ENCODE measurements at places on chromosomes 13 and 19.

DNA sequence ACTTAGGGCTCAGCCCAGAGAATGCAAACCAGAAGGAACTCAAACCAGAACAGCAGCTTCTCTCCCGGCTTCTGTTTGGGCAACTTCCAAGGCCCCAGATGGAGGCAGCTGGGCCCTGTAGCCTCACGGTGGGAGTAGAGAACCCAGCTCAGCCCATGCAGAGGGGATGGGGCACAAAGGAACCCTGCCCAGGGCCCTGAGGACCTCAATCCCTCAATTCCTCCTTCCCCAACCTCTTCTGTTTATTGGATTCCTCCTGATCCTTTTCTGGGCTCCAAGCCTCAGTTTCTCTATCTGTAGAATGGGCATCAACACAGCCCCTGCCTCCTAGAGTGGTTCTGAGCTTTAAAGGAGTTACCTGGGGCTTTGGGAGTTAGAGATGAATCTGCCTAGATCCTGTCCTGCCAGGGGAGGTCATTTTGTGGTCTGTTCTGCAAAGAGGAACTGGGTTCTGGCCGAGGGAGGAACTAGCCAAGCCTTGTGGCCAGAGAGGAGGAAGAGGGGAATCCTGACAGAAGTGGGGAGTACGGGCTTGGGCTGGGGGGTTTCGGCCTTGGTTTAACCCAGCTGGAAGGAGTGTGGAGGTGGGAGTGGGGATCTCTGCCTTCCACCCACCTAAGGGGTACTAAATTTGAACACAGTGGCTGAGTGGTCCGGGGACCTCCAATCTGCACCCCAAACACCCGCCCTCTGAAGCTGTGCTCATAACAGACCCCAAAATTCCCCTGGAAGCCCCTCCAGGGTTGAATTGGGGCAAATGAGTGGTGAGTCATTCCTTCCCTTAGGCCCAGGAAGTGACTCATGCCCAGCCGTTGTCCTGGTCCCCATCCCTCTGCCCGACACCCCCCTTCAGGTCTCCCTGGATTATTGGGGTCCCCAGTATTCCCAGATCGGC, 2.7 kb downstream of the ADGRE5 start:
- DNase-seq: peak; percentile 75

GRCh38 chr19:1105008-1105872, 1.4 kb downstream of the GPX4 start:
- DNase-seq: no peak

GRCh38 chr13:30734439-30734838, 904 bp upstream of the ALOX5AP start:
- DNase-seq: no peak

DNA sequence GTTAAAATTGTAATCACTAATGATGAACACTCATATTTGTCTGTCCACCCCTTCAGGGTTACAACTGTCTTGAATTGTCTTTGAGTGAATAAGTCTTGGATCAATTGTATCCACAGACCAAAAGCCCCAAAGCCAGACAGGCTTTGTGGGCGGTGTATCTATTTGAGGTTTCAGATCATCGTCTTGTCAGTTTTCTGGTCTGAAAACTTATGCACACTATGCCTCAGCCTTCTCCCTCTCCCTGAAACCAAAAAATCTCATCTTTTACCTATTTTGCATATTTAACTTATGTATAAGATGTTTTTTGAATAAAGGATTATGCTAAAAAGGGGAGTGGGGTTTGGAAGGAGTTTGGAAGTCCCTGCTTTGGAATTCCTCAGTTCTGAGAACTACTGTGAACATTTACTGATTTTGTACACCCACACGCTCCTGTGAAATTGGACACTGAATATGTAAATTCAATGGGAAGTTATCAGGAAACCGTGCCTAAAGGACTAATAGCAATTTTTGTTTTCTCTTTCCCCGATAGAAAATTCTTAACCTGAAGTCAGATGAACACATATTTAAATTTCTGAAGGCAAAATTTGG, 52.1 kb downstream of the DPY19L3 start:
- DNase-seq: no peak

GRCh38 chr13:39370554-39370953, 232.4 kb downstream of the LHFPL6 start:
- no peak for DNase-seq

DNA sequence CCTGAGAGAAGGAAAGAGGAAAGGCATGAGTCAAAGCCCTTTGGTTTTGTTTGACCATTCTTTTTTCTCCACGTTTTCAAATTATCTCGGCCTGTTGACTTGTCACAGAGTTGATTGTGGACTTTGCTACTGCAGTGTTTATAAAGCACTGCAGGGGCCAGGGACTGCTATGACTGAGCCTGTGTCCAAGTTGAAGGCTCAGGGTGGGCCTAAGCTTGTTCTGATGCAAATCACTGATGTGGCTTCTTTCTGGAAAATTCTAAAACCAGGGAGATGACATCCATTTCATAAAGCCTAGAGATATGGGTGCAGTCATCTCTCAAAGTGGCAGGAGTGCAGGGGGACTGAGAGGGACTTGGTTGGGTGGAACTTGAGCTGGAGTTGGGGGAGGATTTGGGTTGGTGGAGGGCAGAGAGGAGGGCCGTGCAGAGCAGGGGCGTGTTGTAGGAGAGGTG, 1.2 kb upstream of the CXCL17 start:
- no peak for DNase-seq

DNA sequence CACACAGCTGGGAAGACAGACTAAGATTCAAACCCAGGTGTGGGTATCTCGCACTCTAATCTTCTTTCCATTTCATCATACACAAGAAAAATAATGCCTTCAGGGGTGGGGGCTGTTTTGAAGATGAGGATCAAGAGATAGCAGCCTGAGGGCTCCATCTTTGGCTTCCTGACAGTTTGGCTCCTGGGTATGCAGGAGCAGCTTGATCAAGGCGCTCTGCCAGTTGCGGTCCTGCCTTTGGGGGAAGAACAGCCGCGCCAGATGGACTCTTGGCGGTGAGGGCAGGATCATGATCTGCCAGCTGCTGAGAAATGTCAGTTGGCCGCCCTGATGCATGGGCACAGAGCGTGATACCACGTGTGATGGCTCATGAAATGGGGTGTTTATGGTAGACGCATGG, 119.1 kb downstream of the IER2 start:
- no peak for DNase-seq

- no peak for DNase-seq
Observed at GRCh38 chr13:31168166-31168565, 6.5 kb upstream of the HSPH1 start.

DNA sequence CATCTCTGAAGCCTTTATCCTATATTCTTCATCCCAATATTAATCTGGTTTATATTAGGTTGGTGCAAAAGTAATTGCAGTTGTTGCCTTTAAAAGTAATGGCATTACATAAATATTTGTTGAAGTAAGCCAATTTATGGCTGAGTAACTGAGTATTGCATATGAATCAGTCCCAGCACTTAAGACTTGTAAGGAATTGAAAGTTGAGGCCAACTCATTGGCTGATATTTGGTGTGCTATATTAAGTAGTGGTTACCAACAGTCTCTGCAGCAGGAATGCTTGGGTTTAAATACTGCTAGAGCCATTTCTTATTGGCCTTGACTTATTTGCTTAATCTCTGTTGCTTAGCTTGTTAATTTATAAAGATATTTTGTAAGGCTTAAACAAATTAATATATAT, 460.7 kb downstream of the GPC6 start:
- no peak for DNase-seq

- DNase-seq: no peak
Observed at GRCh38 chr13:106497079-106497478, 38.4 kb downstream of the EFNB2 start.

DNA sequence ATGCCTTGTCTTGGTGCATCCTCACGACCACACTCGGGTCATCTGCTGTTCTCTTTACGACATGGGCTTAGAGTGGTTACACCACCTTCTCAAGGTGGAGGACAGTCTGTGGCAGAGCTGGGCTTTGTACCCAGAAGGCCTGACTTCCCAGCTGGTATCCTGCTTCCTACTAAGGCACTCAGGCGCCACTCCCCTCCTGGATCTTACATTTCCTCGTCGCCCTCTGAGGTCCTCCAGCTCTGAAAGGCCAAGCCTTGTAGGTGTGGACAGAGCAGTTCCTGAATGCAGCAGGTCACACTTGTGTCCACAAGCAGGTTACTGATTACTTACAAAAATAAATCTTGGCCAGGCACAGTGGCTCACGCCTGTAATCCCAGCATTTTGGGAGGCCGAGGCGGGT, 11.9 kb downstream of the SYCE2 start:
- no peak for DNase-seq

DNA sequence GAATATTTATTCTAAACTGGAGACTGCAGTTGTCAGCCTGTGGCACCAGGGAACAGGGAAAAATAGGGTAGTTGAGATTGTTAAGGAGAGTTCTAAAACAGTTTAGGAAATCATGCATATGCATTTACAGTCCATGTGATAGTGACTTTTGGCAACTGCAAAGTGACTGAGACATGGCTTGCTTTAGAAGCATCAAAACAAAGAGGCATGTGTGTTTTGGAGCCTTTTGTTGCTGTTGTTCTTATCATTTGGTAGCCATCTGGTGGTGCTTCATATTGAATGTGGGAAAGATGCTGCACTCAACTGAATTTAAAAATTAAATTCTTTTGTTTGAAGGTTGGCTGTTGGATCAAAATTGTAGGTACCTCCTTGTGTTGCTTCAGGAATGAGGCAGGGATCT, 10.2 kb upstream of the EBPL start:
- DNase-seq: no peak

- no peak for DNase-seq
Observed at GRCh38 chr13:62643799-62644524, 1228.3 kb upstream of the PCDH20 start.

DNA sequence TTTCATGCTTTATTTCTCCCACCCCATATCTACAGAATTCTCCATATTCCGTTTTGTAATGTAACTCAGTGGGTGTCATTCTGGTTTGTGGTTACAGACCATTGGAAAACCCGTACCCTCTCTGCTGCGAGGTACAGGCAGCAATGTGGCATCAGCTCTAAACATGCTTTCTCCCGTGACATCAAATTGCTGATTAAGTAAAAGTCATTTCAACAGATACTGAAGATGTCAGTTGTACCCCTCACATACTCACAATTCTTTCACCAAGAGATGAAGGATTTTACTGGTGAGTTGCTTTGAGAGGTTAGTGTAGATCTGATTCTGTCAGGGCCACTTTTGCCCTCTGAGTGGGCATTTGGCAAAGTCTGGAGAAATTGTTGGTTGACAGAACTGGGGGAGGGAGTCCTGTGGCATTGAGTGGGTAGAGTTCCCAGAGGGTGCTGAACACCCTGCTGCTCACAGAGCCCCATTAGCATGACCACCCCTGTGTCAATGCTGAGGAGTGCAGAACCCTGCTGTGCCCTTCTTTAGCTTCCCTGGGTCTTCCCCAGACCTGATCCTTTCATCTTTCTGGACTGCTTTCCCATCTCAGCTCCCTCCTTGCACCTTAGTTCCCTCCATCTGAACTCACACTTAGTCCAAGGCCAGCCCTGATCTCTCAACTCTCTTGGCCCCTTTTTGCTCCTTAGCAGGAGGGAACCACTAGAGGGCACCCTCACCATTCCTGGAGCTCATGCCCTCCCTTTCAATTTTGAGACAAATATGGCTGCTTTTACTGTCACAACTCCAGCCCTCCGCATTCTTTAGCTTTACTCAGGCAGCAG, 39.9 kb upstream of the CEACAM8 start:
- DNase-seq: no peak

DNA sequence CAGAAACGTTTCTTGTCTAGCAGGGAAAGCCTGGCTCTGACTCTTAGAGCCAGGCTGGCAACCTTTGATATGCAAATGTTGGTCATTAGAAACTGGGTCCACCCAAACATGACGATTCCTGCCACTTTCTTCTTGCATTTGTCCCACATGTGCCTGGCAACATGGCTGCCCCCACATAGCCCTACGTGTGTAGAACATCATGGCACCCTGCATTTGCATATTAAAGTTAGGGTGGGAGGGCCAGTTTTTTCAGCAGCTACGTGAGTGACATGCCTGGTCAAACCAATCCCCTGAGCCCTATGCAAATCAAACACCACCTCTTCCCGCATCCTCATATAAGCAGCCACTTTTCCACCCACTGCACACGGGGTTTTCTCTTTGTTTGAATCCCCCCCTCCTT, 95.0 kb downstream of the LIG4 start:
- DNase-seq: no peak

DNA sequence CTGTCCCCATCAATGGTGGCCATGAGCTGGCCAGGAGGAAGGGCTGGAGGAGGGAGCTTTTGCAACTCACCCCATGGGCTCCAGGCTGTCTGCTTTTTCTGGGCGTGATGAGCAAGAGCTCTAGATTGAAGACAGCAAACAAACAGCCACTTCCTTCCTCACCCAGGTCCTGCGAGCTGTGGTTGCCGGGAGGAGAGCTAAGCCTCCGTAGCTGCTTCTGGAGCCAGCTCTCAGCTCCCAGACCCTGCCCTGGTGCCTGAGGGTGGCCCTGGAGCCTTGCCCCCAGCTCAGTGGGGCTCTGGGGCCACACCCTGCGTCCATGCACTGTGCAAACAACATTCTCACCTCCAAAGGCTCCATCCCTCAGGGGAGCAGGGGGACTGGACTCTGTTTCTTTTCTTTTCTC, 6.2 kb downstream of the MYO1F start:
- DNase-seq: peak; percentile 43

DNA sequence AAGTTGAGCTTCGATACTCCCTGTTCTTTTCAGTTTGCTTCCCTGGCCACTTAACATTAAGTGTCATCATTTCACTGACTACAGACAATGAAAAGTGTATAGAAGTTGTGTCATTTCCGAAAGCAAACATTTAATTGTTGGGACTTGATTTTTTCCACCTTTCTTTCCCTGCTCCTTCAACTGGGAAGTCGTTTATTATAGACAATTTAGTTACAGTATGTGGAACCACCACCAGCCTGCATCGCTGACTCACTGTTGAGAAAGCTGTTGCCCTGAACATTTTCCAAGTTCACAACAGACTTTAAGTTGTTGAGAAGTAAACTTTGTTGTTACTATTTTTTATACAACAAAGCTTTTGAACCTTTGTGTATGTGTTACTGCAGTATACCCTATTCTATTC, 788.4 kb upstream of the PRR20A start:
- DNase-seq: no peak

DNA sequence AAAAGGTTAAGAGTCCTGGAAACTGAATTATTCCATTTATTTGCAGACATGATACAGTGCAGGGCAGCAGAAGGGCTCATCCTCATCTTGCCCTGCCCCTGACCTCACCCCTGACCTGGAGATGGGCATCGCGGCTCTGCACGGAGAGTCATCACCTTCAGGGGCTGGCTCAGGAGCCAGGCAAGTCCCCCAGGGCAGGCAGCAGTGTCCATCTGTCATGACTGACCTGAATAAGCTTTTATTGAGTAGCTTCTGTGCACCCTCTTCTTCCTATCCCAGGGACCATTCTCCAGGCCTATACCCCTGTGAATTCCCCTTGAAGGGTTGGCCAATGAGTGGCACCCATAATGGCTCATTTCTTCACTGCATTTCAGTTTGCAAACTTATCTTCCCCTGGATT, 484.2 kb downstream of the ZNF536 start:
- no peak for DNase-seq

GRCh38 chr19:13077240-13077639, 25.4 kb downstream of the LYL1 start:
- DNase-seq: no peak

- no peak for DNase-seq
Observed at GRCh38 chr19:4013886-4014540, 6.5 kb downstream of the PIAS4 start.

GRCh38 chr13:74134221-74134776, at the start of gene KLF12:
Gene KLF12, minus strand, starts transcription at chr13:74134404.
- DNase-seq: peak; percentile 90
